ENCODE measurements at places on chromosomes 3 and 15.

DNA sequence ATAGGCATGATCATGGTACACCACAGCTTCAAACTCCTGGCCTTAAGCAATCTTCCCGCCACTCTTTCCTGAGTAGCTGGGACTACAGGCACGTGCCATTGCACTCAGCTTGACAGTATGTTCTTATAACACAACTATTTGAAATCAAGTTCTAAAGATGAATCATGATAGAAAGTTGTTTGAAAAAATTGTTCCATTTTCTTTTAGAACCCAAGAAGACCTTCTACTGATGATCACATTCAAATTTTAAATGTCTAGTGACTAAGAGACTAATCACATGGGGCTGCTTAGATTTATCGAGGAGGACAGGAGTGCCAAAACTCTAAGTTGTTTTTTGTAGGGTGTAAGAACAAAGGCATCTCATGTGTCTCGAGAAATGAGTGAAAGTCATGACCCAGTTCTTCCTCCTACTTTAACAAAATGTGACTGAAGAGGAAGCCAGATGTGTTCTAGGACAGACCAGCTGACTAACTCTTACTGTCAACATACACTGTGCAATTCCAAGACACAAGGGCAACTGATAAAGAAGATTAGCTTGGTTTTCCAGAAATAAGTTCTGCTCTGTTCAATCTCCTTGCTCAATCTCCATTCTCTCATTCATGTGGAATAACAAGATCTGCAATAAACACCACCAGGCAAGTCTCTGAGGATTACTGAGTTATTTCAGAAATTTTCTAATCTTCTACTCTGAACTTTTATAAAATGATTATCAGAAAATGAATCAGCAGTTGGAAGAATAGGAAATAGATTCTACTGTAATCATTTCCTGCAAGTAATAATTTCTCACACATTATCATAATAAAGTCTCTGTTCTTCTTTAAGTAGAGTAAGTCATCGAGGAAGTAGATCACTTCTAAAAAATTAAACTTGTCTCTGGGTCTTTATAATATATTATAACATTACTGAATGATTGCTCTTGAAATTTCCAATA, 122.6 kb upstream of the CCNL1 start:
- no peak for DNase-seq

- no peak for DNase-seq
Observed at GRCh38 chr3:197103766-197104165, 74.1 kb upstream of the MELTF start.

DNA sequence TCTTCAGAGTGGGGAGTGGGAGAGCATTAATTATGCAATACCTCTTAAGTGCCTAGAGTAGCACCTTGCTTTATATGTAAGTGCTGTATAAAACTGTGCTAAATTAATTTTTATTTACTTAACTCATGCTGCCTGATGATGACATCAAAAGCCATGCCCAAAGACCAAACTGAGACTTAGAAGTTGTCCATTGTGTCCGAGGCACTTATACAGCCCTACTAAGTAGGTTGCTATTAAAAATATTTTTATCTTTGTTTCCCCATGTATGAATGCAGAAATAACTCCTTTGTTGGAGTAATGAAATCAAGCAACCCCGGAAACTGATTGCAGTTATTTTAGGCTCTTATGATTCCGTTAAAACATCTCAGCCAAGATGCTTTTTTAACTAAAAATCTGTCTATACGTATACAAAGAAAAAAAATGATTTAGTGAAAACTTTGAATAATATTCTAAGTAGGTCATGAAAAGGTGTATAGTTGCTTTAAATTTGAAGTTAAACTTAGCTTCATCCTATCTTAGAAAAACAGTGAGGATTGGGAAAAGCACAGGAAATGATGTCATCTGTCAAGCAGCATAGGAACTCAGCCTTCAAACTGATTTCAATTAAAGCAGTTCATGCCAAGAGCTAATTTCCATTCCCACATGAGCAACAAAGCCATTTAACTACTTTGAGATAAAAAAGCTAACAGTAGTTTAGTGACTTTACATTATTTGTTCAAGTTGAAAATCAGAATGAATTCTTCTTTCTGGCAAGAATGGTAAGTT, 43.0 kb downstream of the FBN1 start:
- DNase-seq: no peak

DNA sequence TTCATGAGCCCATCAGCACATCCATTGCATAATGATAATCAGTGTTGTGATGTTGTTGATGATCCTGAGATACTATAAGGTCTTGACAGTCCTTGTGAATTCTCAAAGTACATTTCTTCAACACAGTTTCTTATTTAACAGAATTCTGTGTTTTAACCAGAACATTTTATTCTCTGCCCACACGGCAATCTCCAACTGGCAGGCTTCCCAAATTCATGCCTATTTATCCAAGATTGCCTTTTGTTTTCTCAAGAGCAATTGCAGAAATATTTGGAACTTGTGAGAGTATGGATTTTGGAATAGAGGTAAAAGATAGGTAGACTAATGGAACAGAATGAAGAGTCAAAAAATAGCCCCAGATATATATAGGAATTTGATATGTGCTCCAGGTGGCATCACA, 116.0 kb downstream of the UACA start:
- no peak for DNase-seq

GRCh38 chr3:122080207-122080587, 25.0 kb downstream of the CD86 start:
- no peak for DNase-seq

- DNase-seq: no peak
Observed at GRCh38 chr15:39102431-39102830, 478.4 kb upstream of the THBS1 start.

DNA sequence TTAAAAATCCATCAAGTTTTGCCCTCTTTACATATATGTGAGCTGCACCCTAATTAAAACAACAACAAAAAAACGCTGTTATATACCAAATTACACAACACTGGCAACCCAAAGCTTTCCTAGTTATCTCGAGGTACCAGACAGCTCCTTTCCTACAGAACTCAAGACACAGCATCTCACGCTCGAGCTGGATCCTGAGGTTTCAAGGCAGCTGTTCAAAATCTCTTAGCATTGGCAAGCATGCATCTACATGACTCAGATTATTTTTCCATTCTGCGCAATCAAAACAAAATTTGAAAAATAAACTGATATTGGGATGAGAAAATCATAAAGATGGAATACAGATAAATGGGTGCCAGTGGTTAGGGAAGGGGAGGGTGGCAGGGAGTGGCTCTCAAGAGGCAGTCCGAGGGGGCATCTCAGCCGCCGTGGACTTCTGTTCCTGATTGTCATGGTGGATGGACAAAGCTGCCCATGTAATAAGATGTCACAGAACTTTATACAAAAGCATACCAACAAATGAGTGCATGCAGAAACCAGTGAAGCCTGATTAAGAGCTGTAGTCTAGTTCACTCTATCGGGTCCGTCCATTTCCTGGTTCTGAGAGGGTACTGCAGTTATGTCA, 91.5 kb downstream of the ADAMTS17 start:
- DNase-seq: no peak

- no peak for DNase-seq
Observed at GRCh38 chr15:84582583-84583157, 18.1 kb upstream of the ZSCAN2 start.

DNA sequence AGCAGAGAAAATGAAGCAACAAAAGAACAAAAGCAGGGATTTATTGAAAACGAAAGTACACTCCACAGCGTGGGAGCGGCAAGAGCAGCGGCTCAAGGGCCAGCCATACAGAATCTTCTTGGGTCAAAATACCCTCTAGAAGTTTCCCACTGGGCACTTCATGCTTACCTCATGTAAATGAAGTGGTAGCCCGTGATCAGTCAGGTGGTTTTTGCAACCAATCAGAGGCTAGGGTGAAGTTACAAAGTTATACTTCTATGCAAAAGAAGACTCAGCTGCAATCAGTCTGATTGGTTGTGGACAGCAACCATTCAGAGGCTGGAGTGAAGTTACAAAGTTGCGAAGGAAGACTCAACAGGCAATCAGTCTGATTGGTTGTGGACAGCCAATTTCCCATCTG, 37.8 kb upstream of the TRH start:
- peak; percentile 31 for DNase-seq

- no peak for DNase-seq
Observed at GRCh38 chr3:78645628-78646310, 1122.0 kb downstream of the ROBO1 start.

GRCh38 chr3:15428539-15428938, 1.1 kb downstream of the EAF1 start:
- peak; percentile 25 for DNase-seq

- DNase-seq: no peak
Observed at GRCh38 chr3:94082391-94082937, 19.6 kb downstream of the NSUN3 start.

GRCh38 chr3:172710664-172711453, at the start of gene NCEH1:
TSS of gene NCEH1 (minus strand) at chr3:172711067. CDS start at chr3:172710984, 83 bp downstream.
- peak; percentile 85 for DNase-seq

DNA sequence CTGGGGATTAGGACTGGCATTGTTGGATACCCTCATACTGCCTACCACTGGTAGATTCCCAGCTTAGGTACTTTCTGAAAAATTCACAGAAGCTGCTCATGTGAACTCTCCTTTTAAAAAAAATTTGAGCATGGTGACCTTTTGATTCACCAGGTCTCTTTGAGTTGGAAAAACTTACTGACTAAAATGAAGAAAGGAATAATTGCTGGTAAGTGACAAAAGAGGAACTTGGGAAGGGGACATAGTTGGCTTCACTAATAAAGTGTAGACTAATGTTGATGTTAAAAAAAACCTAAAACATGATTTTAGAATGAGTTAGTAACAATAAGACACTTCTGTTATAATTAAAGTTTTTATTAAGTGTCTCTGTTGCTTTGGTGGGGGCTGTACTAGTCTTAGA, 8.6 kb downstream of the VPS8 start:
- DNase-seq: no peak

DNA sequence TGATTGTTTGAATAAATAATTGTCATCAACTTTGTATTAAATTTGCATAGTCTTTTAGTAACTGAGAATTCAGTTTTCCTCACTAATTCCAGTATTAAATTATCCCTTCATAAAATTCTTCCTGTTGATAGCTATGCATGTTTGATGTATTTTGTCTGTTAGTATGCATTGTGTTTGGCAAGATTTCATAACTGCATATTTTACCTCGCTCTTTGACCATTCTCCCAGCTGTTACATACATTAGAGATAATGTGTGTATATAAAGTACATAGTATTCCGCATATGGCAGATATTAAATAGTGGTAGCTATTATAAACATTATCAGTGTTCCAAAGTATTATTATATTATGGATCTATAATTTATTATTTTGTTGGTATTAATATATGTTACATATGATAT, 10.6 kb upstream of the NFKBIZ start:
- no peak for DNase-seq

- DNase-seq: no peak
Observed at GRCh38 chr3:69235882-69236281, 113.5 kb upstream of the LMOD3 start.

- no peak for DNase-seq
Observed at GRCh38 chr15:48557335-48557734, 88.2 kb downstream of the FBN1 start.

- no peak for DNase-seq
Observed at GRCh38 chr3:159458010-159458409, 530.6 kb upstream of the IL12A start.

GRCh38 chr3:160837394-160837980, 81.5 kb downstream of the PPM1L start:
- DNase-seq: peak; percentile 0

DNA sequence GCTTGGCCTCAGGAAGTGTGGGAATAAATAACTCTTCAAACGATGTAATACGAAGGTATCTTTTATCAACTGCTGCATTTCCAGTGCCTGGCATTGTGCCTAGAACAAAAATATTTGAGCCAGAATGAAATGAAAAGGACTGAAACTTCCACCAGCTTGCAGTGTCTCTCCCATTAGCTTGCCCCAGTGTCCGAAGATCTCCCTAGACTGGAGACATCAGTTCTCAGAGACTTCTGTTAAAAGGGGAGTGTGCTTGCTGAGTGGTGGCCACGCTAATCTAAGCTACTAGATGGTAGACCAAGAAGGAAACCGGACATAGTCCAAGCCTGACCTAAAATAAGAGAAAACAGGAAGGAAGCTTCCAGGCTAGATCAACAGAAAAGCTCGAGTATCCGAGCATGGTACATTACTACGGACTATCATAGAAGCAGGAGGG, 28.6 kb downstream of the KCNAB1 start:
- no peak for DNase-seq

GRCh38 chr3:123054931-123055330, 11.9 kb upstream of the PDIA5 start:
- DNase-seq: no peak

GRCh38 chr3:57659806-57660439, 33.0 kb downstream of the DENND6A start:
- no peak for DNase-seq

GRCh38 chr15:44385344-44385942, 42.0 kb upstream of the CTDSPL2 start:
- DNase-seq: no peak

DNA sequence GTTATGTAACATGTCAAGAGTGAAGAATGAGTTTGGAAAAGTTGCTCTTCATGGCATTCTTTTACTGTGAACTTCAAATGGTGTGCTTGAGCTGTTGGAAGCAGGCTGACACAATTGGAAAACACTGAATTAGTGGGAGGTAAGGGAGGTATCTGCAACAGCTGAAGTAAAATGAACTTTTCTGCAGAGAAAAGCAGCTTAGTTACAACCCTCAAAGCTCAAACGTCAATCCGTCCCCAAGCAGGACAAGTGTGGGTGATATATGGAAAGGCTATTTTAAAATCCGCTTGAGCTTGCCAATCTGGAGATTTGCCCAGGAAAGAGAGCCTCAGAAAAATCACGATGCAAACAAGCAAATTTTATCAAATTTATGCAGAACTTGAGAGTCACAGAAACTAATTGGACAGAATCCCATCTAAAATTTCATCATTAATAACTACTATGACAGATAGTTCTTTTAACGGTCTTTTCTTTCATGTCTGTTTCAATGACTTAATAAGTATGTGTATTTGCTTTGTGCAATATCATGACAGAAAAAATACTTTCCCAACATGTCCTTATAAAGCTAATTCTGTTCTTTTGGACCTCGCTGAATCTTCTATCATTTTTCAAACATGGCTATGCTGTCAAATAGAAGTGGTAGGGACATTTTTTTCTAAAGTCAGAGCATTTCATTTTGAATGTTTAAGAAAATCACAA, 266.6 kb upstream of the SLITRK3 start:
- no peak for DNase-seq

DNA sequence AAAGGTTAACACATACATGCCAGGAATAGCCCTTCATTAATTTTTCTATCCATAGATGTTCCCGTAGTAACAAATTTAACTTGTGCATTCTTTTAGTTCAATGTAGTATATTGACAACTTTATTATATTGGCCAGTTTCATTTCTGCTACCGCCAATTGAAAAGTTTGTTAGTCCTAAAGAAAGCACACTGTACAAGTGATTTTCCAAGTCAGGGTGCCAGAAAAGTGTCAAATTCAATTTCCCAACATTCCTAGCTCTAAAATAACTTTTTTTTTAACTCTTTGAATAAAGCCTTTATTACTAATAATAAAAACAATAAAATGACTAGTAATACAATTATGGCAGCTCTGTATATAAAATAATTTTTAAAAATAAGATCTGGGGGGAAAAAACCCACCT, 68.9 kb downstream of the IMPG2 start:
- DNase-seq: no peak

GRCh38 chr3:194075088-194075615, 60.8 kb upstream of the HES1 start:
- no peak for DNase-seq

Measured in CD4-positive, alpha-beta T cell treated with Interleukin-1 beta for 1 hour (primary cell).